ENCODE measurements at places on chromosomes 4 and X.

DNA sequence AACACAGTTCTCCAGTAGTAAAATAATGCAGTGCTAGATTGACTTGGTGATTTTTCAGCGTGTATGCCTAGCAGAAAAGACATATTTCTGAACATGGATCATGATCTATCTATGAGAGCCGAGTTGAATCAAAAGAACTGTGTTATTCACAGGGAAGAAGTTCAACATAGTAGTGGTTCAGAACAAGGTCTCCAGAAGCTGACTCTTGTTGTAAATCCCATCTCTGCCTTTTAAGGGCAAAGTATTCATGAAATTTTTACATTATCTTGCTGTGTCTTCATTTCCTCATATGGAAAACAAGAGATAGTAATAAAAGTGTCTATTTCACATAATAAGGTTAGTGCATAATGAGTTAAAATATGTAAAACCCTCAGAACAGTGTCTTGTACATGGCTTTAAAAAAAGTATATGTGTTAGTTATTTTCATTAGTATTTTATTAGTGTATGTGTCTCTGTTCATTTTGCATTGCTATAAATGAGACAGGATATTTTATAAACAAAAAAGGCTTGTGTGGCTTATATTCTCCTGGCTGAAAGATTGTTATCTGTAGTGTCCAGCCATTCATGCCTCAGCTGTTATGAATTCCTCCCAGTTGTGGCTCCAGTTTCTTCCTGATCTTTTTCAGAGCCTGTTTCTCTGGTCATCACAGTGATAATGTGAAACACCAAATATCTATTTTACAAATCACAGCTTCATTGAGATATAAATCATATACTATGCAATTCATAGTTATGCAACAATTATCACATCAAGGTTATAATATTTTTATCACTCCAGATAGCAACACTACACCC is 1351.2 kb downstream of the STIM2 start:
- no peak for DNase-seq

- no peak for DNase-seq
Observed at GRCh38 chr4:6043188-6043587, 25.0 kb upstream of the C4orf50 start.

- no peak for DNase-seq
Observed at GRCh38 chr4:180455226-180455625, 1788.0 kb upstream of the TENM3 start.

GRCh38 chr4:128846063-128846462 is 36.6 kb downstream of the JADE1 start:
- no peak for DNase-seq

DNA sequence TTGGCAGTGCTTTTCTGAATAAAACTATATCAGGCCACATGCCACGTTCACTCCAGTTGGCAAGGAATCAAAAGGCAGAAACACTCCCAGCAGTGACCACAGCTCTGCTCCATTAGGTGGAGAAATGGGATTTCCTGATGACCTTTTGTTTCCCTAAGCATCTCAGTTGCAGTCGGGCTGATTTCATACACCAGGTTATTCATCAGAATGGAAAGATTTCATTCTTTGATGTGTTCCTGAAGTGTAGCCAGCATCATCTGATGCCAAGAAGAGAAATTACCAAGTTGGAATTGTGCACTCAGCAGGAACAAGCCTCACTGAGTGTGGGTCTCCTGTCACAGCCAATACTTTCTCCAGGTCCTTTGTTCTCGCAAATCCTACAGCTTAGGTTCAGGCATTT is 193.7 kb downstream of the SPATA18 start:
- DNase-seq: no peak

DNA sequence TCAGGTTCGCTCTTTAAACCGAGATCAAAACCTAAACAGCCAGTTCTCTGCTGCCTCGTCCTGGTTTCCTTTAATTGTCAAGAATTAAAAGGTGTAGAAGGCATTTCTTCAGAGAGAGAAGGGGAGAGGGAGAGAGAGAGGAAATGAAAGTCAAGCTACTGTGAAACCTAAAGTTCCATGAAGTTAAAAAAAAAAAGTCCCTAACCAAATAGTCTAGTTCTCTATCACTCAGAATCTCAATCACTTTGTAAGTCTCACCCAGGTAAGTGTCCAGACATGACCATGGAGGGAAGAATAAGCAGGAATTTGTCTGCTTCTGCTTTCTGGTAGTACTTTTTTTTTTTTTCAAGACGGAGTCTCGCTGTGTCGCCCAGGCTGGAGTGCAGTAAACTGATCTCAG is 18.8 kb upstream of the SMIM14 start:
- no peak for DNase-seq

- no peak for DNase-seq
Observed at GRCh38 chr4:105462576-105462975, 11.3 kb downstream of the PPA2 start.

GRCh38 chr4:130288576-130288975 is 1192.6 kb downstream of the C4orf33 start:
- DNase-seq: no peak

GRCh38 chr4:25092139-25092538 is 61.4 kb upstream of the LGI2 start:
- no peak for DNase-seq

GRCh38 chr4:183111452-183111885 is 12.4 kb downstream of the WWC2 start:
- no peak for DNase-seq

- peak; percentile 43 for DNase-seq
Observed at GRCh38 chr4:74615411-74615810, 170.5 kb downstream of the AREG start.

GRCh38 chr4:94504545-94504944 is 52.8 kb downstream of the PDLIM5 start:
- no peak for DNase-seq

DNA sequence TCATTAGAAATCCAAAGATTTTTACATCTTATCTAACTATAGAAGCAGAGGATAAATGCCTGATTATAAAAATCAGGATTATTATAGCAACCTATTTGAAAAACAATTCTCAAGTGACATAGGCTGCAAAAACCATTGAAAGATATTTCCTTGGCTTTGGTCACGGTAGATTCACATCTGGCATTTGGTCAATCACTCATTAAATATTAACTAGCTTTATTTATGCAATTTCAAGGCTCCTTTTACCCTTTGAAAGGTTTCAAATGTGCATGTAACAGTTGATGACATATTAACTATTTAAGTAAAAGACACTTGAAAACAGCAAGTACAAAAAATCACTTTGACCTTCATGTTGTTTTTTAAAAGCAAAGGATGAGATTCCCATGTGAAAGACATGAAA is 98.1 kb downstream of the MMRN1 start:
- DNase-seq: no peak

- no peak for DNase-seq
Observed at GRCh38 chr4:115159141-115159540, 45.7 kb upstream of the NDST4 start.

DNA sequence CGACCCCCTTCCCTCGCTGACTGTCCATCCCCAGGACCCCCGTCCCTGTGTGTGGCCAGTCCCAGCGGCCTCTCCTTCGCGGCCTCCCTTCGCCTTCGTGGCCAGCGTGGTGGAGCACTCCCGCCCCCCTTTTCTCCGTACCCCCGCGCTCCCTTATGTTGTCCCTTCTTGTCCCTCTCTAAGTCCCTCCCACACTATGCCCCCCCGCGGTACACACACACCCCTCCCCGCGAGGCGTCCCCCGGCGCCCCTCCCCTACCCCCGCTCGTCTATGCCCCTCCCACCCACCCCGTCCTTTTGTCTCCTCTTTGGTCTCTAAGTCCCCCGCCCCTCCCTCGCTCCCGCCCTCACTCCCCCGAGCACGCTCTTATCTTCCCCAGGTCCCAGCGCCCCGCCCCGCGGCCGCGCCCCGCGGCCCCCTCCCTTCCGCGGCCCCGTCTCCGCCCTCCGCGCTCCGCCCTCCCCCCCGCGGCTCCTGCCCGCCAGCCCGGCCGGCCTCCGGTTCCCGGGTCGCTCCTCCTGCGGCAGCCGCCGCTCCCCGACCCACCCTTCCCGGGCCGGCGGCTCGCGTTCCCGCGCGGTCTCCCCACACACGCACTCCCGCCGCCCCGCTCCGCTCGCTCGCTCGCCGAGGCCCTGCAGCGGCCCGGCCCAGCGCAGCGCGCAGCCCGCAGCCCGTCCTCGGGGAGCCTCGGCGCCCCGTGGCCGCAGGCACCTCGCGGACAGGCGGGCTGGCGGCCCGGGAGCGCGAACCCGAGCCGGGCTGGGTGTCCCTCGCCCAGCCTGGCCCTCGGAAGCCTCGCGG is 26.3 kb downstream of the UTP14A start:
- peak; percentile 92 for DNase-seq

DNA sequence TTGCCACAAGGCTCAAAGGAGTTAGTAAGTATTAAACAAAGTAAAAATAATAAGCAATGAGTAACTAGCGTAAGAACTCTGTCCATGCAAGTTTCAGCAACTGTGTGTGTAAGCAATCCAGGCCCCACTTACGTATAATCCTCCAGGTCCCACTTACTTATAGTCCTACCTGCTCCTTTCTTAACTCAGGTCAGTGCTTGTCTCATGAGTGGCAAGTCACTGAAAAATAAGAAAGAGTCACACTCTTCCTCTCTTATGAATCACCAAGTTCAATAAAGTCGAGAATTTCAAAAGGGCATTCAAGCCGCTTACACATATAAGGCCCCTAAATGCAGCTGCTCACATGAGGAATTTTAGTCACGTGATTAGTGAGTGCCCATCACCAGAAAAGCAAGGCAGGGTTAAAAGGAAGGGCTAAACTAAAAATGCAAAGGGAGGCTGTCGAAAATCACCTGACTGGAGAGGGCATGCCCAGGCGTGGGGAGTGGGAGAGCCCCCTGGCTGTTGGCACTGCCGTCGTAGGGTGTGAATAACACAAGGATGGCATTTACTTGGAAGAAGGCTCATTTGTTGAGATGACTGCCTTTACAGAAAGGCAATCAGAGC is 58.2 kb downstream of the ZNF827 start:
- DNase-seq: no peak

DNA sequence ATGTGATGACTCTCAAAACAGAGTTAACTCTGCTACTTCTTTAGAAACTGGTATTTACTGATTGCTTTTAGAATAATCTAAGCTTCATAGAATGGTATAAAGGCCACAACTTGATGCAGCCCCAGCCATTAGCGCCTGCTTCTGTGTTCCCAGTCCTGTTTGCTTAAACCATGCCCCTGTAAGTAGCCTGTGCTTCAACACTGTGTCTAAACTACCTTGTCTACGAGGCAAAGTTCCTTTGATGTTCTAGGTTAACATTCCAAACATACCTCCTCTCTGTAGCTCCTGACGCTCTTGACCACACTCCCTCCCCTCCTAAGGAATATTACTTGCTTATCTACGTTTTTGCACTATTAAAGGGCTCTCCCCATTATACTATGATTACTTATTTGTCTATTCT is 352.5 kb upstream of the ADGRL3 start:
- no peak for DNase-seq

GRCh38 chr4:182521011-182521410 is 277.8 kb downstream of the TENM3 start:
- no peak for DNase-seq

DNA sequence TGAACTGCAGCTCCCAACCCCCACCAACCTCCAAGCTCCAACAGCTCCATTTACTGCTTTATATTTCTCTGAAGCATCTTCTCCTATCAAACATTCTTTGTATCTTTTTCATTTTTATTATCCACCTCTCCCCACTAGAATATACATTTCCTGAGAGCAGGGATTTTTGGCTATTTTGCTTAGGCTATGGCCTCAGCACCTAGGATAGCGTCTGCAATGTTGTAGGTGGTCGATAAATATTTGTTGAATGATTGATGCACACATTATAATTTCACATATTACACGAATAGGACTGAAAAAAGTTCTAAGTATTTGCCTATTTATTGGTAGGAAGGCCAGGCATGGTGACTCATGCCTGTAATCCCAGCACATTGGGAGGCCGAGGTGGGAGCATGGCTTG is 658.7 kb upstream of the DIPK2B start:
- DNase-seq: no peak

DNA sequence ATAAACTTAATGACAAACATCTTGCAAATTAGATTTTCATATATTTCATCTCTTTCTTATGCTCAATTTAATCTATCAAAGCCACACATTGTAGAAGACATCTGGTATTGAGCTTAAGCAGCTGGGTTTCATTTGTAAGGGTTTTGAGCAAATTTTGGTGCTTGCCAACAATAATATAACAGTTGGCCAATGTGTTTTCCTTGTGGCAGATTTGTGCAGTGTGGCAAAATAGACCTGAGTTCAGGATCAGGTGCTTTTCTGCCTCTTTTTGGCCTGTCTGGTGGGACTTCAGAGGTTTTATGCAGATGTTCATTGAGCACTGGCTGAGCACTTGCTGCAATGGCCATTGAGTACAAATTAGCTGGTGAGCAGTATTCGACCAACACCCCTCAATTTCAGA is 301.9 kb downstream of the BMPR1B start:
- DNase-seq: no peak

DNA sequence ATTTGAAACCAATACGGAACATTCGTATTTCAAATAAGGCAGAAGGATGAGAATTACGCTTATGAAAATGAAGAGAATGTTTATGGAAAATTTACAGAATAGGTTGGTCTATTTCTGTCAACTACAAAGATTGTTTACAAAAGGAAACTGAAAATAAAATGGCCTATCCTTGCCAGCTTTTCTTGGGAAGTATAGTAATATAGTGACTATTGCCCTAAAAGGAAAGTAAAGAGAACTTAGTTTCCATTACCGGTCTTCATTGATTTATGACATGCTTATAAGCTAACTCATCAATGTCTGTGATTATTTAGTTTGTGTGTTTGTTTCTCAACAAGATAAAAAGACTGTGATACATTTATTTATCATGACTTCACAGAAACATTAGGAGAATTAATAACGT is 2.9 kb upstream of the SPRY1 start:
- DNase-seq: no peak

GRCh38 chr4:38717604-38718003 is 53.6 kb downstream of the KLF3 start:
- no peak for DNase-seq

- DNase-seq: no peak
Observed at GRCh38 chr4:9812501-9813340, 31.3 kb downstream of the DRD5 start.

DNA sequence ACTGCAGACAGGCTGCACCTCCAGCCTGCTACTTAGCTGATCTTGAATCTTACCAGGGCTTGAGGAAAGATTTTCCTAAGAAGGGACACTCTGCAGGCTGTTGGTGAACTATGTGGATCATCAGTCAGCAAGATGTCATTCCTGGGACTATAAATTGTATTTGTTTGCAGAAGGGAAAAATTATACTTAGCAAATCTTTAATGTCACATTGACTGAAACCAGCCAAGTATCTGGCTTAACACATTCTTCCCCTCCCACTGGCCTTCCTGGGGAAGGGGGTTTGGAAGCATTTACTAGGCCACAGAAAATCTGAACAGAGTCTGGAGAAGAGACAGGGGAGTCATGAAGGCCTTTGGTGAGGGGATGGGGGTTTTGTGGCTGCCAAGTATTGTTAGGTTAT is 156.7 kb upstream of the EOLA2 start:
- DNase-seq: no peak

DNA sequence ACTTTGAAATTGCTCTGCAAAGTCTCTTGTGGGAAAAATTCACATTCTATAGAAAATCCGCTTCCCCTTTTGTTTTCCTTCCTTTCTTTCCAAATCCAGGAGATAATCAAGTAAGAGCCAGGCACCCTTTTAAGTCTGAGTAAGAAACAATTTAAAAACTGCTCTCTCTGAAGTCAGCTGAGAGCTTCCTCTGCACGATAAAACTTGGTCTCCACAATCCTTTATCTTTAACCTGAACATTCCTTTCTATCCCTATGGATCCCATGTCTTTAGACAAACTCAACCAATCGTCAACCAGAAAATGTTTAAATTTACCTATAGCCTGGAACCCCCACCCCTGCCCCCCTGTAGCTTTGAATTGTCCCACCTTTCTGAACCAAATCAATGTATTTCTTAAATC is 1723.6 kb upstream of the AGA start:
- DNase-seq: no peak

Data from NCI-H524 (cell line).